ENCODE measurements at places on chromosomes 2 and 18.

- no peak for DNase-seq
Measured at GRCh38 chr2:8379549-8379948, 302.3 kb upstream of the ID2 start.

DNA sequence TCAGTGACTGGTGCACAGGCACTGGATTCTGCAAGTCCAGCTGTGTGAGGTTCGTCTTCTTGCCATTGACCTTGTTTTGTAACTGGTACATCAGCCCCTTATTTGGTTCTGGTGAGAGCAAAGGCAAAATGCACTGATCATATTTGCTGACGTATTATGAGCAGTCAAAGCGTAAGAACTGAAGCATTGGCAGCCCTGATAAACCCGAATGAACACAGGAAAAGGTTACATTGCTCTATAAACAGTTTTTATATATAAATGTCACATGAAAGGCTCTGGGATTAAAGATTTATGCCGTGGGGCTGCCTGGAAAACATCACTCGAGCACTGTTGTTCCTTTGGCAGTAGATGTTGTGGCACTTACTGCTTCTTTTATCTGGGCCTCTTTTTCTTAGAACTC is 167.9 kb downstream of the IRS1 start:
- no peak for DNase-seq

GRCh38 chr18:59272891-59273758 is at the start of gene RAX:
TSS of gene RAX (minus strand) at chr18:59273454. CDS start at chr18:59273206, 248 bp downstream.
- DNase-seq: no peak

- no peak for DNase-seq
Measured at GRCh38 chr2:85911814-85912692, 23.3 kb upstream of the ST3GAL5 start.

GRCh38 chr2:168350380-168350779 is 103.0 kb upstream of the STK39 start:
- no peak for DNase-seq

GRCh38 chr2:100218552-100218951 is 76.2 kb upstream of the AFF3 start:
- DNase-seq: no peak

DNA sequence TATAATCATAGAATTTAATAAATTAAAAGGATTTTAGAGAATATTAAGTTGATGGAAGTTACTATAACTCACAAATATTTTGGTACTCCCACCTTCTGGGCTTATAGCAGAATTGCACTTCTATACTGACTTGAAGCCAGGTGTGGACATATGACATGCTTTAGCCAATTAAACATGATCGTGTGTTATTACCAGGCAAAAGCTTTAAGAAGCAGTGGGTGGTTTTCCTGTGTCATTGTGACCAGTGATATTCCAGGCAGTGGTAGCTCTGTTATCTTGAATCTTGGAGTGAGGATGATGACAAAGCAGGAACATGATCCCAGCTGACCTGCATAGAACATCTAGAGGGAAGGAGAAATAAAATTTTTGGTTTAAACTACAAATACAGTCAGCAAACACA is 370.9 kb upstream of the ZEB2 start:
- no peak for DNase-seq

- no peak for DNase-seq
Measured at GRCh38 chr2:44398243-44398897, 36.6 kb downstream of the CAMKMT start.

DNA sequence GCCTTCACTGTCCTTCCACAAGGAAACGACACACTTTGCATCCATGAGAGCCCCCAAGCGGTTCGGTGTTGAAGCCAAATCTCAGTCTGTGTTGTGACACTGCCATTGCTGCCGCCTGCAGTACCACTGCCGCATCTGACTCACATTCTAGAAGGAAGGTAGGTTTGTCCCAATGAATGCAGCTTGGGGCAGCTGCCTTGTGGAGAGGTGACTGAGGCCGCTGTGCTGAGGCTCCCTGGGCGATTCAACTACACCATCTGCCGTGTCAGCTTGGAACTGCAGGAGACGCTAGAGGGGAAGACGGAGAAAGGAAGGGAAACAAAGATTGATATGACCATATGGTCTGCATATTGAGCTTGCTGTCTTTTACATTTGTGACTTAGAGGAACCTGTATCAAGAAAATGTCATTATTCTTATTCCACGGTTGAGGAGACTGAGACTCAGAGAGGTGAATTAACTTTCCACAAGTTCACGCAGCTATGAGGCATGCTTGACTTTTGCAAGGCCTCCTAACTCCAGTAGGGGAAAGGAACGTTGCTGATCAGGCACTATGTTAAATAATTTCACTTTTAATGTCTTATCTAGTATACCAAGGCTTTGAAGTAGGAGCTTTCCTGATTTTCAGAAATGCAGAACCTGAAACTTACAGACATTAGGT is 43.5 kb upstream of the LMAN1 start:
- no peak for DNase-seq

DNA sequence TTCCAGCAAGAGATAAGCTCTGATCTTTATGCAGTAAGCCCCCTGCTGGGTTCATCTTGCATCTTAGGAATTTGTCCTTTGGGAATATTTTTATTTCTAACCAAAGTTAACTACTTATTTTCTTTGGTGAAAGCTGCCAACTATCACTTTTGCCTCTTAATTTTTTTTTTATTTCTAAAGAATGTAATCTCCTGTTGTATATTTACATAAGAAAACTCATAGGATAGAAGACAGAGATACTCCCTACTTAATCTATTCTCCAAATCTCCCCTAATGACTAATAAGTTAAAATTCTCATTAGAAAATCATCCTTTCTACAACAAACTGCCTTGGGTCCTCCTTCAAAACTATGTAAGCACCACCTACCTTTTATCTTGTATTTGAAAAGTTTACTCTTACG is 612.2 kb upstream of the SLC39A10 start:
- DNase-seq: no peak

GRCh38 chr2:37322368-37322767 is 2.3 kb downstream of the PRKD3 start:
- no peak for DNase-seq

- no peak for DNase-seq
Measured at GRCh38 chr2:75166491-75166890, 32.8 kb downstream of the TACR1 start.

DNA sequence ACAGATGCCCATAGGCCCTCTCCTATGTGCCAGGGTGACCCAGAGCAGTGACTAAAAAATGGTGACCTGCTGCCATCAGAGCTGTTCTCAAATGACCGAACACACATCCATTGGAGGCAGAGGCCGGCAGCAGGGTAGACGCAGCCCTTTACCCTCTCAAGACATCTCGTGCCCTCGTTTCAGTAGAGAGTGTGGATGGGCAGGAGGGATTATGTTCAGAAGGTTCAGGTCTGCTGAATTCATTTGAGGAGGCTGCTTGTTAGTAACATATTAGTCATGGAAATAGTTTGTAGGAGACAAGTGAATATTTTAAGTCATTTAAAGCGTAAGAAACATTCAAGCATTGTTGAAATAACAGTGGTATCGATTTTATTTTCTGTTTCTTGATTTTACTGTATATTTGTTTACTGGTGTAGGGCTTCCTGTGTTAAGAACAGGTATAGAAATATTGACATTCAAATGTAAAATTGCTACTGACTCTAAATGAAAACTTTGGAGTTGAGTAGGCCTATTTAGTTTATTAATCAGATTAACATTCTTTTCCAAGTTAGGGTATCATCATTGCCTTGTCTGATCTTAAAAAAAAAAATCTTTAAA is 82.6 kb downstream of the ZNF532 start:
- DNase-seq: no peak

GRCh38 chr2:128234613-128235012 is 84.1 kb downstream of the HS6ST1 start:
- DNase-seq: no peak

DNA sequence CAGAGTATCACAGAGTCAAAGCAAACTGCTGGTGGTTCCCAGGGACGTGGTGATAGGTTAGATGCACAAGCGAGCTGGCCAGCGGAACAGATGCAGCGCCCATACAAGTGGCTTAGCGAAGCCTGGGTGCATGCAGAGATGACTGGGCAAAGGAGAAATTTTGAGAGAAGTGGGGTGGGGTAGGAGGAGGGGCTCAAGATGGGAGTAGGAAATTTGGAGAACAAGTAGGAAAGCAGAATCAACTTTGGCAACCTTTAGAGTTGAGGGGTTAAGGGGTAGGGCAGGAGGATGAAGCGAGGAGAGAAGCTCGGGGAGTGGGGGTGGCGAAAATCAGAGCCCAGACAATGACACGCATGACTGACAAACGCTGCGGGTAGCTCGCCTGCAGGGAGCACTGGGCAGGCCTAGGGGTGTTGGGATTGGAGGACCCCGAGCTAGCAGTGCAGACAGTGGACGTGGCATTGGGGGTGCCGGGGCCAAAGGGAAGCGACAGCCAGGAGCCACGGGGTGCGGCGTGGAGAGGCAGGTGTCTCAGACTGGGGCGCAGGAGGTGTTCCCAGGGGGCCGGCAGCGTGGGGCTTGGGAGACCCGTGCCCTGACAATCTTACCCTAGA is 431 bp downstream of the FAM98A start:
- no peak for DNase-seq

- no peak for DNase-seq
Measured at GRCh38 chr2:179521944-179522343, 257.3 kb upstream of the SESTD1 start.

DNA sequence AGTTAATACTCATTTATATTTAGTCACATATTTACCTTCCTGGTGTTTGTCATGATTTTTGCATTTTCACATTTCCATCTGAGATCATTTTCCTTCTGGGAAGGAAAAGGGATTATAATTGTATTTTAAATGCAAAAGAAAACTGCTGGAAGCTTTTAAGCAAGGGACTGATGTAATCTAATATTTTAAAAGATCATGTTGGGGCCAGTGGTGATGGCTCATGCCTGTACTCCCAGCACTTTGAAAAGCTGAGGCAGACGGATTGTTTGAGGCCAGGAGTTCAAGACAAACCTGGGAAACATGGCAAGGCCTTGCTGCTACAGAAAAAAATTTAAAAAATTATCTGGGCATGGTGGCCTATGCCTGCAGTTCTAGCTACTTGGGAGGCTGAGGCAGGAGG is 149.0 kb downstream of the MIB1 start:
- no peak for DNase-seq

- no peak for DNase-seq
Measured at GRCh38 chr18:65547046-65547445, 203.8 kb upstream of the CDH7 start.

DNA sequence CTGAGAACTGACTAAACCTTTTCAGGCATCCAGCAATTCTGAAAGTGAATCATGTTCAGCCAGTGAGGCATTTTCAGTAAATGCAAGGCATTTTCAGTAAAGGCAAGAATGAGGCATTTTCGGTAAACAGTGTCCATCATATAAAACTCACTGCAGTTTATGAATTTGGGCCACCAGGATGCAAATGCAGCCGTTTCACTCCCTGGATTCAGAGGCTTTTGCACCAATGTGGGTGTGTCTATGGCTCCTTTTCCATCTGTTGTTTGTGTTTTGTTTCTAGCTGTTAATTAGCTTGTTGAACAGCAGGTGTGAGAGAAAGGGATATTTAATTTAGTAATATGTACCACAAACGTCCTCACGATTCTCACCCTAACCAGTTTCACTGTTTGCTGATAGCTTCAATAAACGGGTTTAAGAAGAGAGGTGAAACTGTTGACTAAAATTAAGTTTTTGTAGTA is 116.3 kb upstream of the PGAP1 start:
- no peak for DNase-seq

- DNase-seq: no peak
Measured at GRCh38 chr18:22344908-22345670, 72.6 kb downstream of the CTAGE1 start.

DNA sequence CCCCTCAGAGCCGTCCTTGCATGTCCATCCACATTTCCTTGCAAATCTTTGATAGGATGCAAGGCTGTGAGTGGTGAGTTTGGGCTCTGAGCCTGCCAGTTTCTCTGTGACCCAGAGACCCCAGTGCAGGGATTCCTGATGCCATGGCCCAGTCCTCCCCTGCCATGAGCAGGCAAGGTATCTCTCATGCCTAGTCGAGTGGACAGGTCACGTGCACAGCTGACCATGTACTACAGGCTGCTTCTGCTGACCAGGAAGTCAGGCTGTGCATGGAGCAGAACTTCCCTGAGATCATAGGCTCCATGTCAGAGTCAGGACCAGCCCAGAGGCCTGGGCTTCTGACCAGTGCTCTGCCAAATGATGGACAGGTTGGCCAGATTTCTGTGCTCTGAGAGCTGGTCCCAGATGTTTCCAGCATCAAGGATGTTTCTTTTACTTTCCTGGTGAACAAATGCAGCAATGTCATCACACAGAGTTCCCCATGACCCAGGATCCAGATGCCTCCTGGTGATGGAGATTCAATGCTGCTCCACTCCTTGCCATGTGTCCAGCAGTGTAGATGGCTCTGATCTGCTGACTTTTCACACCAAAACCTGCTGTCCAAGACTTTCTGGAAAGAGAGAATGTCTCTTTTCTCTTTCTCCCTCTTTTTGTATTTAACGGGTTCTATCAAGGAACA is 321.6 kb upstream of the HS6ST1 start:
- DNase-seq: no peak

DNA sequence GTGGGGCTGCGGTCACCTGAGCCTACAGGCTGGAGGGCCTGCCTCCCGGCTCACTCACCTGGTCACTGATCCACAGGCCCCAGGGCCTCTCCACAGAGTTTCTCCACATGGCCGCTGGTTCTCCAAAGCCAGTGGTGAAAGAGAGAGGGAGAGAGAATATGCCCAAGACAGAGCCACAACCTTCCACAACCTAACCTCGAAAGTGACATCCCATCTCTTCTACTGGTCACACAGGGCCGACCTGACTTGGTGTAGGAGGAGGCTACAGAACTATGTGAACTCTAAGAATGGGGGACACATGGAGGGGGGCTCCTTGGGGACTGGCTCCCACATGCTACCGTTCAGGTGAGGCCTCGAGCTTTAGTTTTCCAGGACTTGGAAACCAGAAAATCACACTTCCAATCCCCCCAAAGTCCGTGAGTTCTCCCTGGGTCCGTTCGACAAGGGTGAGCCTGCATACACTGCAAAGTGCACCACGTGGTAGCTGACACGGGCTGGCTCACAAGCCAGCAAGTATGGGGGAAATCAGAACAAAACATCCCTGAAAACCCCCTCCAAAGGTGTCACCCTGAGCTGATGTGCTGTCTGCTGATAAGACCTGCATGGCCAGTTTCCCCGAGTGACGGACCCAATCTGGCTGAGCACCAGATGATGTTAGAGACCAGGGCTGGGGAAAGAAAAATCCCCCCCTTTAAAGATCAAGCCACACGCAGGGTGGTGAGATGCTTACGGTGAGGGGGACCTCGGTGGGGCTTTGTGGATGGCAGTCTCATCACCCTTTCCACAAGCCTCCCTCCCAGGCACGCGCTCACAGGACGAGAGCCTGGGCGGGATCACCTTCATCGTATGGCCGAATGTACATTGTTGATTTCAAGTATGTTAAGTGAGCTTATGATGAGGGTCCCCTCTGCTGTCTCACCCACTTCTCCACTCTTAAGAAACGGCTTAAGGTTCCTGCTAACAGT is 54.2 kb upstream of the SEMA4C start:
- DNase-seq: no peak

GRCh38 chr18:12159446-12159845 is 65.8 kb downstream of the ANKRD62 start:
- no peak for DNase-seq

- DNase-seq: no peak
Measured at GRCh38 chr2:190357600-190357999, 14.2 kb downstream of the INPP1 start.

- no peak for DNase-seq
Measured at GRCh38 chr2:40304340-40304739, 147.6 kb downstream of the SLC8A1 start.
